ENCODE measurements at places on chromosomes 12 and 14. TPM values are rescaled to one million over a fixed set of nuclear protein-coding genes. Genes with fewer than 3 reads are reported as not detected.
A peak's percentile ranks its signal among the peaks of the same experiment; 100 is the strongest.

- no peak overlapping the region for H3K4me3 ChIP-seq
- H3K27me3 ChIP-seq, result no peaks in the 10 kb centered on the region
- H3K4me1 ChIP-seq, result peaks cover 2% of the 10 kb centered on the region
- no peak for DNase-seq
These were observed 129.0 kb upstream of the MED13L start for GRCh38 chr12:116406529-116406928.

GRCh38 chr14:75714991-75715390 is 53.9 kb downstream of the TTLL5 start:
- H3K4me1 ChIP-seq, result no peaks in the 10 kb centered on the region
- H3K27me3 ChIP-seq, result no peaks in the 10 kb centered on the region
- DNase-seq, result no peak
- H3K36me3 ChIP-seq, result peaks cover 5% of the 10 kb centered on the region

DNA sequence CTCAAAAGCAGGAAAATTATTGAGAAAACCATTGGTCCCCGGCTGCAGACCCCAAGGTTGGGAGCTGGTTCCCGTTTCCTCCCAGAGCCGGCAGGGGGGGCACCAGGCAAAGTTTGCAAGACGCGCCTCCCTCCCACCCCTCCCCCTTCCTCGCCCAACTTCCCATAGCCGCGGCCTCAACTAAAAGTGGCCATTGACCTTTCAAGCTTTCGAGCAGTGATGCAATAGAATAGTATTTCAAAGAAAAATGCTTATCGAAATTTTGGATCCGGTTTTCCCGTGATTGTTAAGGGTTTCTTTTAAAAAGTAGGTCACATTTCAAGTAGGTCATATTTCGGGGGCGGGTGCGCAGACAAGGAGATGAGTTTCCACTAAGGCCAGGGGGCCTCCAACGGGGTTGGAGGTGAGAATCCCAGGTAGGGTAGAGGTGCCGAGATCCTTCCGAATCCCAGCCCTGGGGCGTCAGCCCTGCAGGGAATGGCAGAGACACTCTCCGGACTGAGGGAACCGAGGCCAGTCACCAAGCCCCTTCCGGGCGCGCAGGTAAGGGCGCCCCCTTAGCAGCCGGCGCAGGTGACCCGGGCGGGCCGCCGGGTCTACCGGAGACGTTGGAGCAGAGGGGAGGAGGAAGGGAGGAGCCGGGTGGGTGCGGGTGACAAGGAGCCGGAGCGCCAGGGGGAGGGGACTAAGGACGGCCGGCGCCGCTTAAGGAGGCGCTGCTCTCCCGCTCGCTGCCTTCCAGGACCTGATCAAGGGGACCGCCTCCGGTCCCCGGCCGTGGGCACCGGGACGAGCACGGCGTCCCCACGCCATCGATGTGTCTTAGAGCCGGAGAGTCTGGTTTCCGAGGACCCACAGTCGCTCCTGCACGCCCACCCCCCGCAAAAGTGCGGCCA is 2.6 kb upstream of the SOCS2 start:
- peaks cover 11% of the 10 kb centered on the region for H3K27me3 ChIP-seq
- H3K36me3 ChIP-seq, result peaks cover 25% of the 10 kb centered on the region
- peak overlapping the region; percentile 81 for H3K4me3 ChIP-seq
- DNase-seq, result peak; percentile 86

DNA sequence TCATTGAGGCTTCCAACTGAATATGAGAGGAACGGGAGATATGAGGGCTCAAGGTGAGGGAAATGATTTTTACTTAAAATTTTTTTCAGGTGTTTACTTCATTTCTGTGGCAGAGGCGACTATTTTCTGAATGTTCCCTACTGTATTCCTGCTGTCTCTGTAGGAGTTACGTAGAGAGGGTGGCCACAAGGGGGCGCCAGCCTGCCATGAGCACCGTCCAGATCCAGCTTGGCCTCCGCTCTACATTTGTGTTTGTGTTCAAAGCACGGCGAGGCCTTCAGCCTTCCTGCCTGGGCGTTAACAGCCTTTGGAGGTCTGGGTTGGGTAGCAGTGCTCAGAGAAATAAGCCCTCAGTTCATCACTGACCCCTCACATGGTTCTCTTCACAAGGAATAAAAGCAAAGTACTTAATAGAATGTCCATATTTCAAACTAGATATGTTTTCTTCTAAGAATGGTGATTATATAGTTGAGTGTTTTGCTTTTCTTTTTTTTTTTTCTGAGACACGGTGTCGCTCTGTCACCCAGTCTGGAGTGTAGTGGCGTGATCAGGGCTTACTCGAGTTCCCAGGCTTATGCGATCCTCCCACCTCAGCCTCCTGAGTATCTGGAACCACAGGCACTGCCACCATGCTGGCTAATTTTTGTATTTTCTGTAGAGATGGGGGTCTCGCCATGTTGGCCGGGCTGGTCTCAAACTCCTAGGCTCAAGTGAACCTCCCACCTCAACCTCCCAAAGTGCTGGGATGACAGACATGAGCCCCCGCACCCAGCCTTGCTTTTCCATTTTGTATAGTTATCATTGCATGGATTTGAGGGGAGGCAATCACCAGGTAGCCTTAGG is 22.3 kb downstream of the CKB start:
- H3K4me3 ChIP-seq, result no peak overlapping the region
- peak overlapping the region; percentile 57 for H3K27ac ChIP-seq
- no peaks in the 10 kb centered on the region for H3K27me3 ChIP-seq

GRCh38 chr12:116821291-116821690 is 60.0 kb downstream of the HRK start:
- no peaks in the 10 kb centered on the region for H3K27me3 ChIP-seq
- no peak overlapping the region for H3K4me3 ChIP-seq
- DNase-seq, result no peak
- no peak overlapping the region for H3K27ac ChIP-seq

DNA sequence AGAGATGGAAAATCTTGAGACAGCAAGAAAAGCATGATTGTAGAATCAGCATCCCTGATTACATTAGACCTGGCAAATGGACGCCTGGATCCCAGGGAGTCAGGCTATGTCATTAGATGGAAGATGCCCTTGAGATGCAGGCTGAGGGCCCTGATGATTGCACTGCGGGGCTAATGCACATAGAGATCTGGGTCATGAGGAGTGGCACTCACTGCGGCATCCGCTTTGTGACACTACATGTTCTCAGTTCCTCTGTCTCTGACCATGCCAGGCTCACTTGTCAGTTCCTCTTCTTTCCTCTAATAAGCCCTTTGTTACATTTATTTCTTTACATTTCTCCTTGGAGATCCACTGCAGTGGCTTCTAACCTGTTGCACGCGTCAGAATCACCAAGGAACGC is 70.1 kb upstream of the GPATCH2L start:
- no peak overlapping the region for H3K4me3 ChIP-seq
- no peaks in the 10 kb centered on the region for H3K36me3 ChIP-seq
- H3K27ac ChIP-seq, result no peak overlapping the region
- no peaks in the 10 kb centered on the region for H3K27me3 ChIP-seq

GRCh38 chr14:66109426-66109825 is 376.7 kb upstream of the CCDC196 start:
- H3K27ac ChIP-seq, result no peak overlapping the region
- no peak overlapping the region for H3K4me3 ChIP-seq
- H3K27me3 ChIP-seq, result peaks cover 1% of the 10 kb centered on the region
- H3K36me3 ChIP-seq, result no peaks in the 10 kb centered on the region

DNA sequence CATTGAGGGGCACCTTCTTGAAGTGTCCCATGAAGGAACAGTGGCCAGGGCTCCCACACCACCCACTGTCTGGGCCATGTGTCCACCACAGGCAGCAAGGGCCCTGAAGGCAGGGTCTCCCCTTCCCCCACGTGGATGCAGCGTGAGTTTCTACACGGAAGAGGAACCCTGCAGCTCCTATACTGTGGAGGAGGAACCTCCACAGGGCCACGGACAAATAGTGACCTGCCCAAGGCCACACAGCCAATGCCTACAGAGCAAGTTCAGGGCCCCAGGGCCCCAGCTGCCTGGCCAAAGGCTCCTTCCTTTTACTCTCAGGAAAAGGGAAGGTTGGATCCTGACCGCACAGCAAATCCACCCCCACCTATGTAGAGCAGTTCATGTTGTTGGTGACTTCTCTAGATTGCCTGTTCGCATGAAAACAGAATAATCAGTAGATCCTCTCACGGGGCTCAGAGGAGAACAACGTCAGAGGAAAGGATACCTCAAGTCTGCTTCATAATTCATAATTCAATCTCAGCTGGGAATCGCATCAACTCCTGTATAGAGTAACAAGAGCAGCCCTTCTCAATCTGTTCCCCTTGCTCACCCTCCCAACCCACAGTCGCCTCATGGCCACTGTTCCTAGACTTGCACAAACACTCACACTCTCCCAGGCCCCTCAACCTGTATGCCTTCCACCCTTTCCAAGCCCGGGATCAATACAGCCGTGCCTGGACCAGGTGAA is 11.1 kb upstream of the KRT73 start:
- DNase-seq, result no peak
- H3K27ac ChIP-seq, result no peak overlapping the region
- H3K36me3 ChIP-seq, result no peaks in the 10 kb centered on the region

DNA sequence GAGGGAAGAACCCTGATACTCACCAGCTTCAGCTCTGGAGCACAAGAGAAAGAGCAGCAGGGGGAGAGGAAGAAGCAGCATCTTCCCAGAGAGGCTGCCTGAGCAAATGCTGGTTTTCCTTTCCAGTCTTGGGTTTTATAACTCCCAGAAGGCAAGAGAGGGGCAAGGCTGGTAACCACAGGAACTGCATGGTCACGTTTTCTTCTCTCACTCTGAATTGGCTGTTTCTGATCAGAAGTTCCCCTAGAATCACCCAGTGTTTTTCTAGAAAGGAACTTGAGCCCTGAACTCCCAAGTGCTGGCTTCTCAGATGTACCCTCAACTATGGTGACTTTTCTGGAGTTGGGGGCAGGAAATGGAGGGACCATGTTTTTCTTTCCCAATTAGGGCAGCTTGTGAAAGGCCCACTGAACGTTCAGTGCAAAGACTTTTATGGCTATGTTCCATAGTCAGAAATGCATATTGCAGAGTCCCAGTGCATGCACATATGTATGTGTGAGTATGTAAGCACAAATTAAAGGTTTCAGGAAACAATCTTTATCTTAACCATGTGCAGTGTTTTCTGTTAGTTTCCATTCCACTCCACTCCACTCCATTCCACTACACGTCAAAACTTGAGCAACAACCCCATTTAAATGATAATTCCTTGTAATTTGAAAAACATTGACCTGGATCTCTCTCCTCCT is at the start of gene CMA1:
CMA1 (minus strand) TSS at position 111 of the 686 bp plus-strand sequence; CDS start at position 81, 30 bp downstream.
- H3K27me3 ChIP-seq, result peaks cover 15% of the 10 kb centered on the region
- no peak for DNase-seq
- no peaks in the 10 kb centered on the region for H3K36me3 ChIP-seq
- peaks cover 14% of the 10 kb centered on the region for H3K4me1 ChIP-seq

- H3K4me3 ChIP-seq, result no peak overlapping the region
- H3K4me1 ChIP-seq, result no peaks in the 10 kb centered on the region
- no peaks in the 10 kb centered on the region for H3K27me3 ChIP-seq
- H3K36me3 ChIP-seq, result no peaks in the 10 kb centered on the region
- no peak overlapping the region for H3K27ac ChIP-seq
These were observed 452.4 kb downstream of the KCNH5 start for GRCh38 chr14:62592877-62593276.

DNA sequence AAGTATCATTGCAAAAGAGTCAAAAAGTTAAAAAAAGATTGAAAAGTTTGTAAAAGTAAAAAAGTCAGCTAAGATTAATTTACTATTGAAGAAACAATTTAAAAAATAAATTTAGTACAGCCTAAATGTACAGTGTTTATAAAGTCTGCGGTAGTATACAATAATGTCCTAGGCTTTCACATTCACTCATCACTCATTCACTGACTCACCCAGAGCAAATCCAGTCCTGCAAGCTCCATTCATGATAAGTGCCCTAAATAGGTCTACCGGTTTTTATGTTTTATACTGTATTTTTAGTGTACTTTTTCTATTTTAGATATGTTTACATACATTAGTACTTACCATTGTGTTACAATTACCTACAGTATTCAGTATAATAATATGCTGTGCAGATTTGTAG is 43.9 kb upstream of the ABCC9 start:
- H3K27me3 ChIP-seq, result peaks cover 14% of the 10 kb centered on the region
- no peak overlapping the region for H3K27ac ChIP-seq
- H3K4me3 ChIP-seq, result no peak overlapping the region

GRCh38 chr14:32134448-32135097 is 57.5 kb downstream of the ARHGAP5 start:
- peaks cover 40% of the 10 kb centered on the region for H3K36me3 ChIP-seq
- H3K4me3 ChIP-seq, result no peak overlapping the region
- H3K4me1 ChIP-seq, result no peaks in the 10 kb centered on the region

DNA sequence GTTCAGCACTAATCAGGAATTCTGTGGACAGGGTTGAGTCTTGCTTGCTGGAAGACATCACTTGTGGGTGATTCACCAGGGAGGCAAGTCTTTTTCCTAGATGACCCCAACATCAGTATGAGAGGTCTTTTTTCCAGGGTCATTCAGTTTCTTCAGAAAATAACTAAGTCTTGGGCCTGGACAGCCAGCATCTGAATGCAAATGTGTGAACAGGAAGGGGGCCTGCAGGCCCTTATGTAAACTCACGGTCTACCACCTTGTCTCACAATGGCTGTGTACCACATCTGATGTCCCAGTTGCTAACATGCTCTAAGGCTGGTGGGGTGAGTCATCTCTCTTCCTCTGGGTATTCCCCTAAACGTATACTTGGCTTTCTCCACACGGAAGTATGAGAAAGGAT is 79.2 kb downstream of the HECTD4 start:
- peaks cover 8% of the 10 kb centered on the region for H3K4me1 ChIP-seq
- peak; percentile 78 for DNase-seq
- H3K27me3 ChIP-seq, result no peaks in the 10 kb centered on the region

DNA sequence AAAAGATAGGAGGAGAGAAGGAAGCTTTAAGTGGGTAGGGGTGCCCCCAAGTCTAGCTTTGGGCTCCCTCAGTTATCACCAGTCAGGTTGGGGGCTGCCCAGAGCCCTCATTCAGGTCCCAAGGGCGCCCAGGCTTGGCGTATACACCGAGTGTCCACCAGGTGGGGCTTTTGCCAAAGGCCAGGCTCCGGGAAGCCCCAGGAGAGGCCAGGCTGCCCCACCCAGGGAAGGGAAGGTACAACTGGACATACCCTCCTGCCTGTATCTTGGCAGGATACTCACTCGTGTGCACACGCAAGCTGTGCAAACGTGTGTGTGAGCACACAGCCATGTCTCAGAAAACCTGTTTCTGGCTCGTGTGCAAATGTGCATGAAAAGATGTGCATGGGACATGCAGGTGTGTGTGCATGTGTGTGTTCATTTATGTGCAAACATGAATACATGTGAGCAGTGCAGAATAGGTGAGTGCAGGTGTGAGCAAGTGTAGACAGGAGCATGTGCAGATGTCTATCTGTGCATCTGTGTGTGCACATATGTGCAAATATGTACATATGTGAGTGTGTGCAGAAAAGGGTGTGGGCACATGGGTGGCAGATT is 103.9 kb upstream of the MYL2 start:
- DNase-seq, result peak; percentile 65
- H3K4me1 ChIP-seq, result peaks cover 3% of the 10 kb centered on the region
- no peak overlapping the region for H3K27ac ChIP-seq
- no peak overlapping the region for H3K4me3 ChIP-seq

The IL22 gene
- total RNA-seq, result not detected

The IRAK3 gene
- total RNA-seq, result 0.31 TPM

The PIWIL1 gene
- total RNA-seq, result not detected

The C1QL4 gene
- not detected for total RNA-seq

The EPYC gene
- not detected for total RNA-seq

The MFAP5 gene
- total RNA-seq, result not detected

The C14orf132 gene
- 1.6 TPM for total RNA-seq

The PROX2 gene
- 0.65 TPM for total RNA-seq

The TAS2R8 gene
- not detected for total RNA-seq

The SLC8A3 gene
- total RNA-seq, result 0.54 TPM

All from activated CD8-positive, alpha-beta T cell treated with anti-CD3 and anti-CD28 coated beads for 36 hours (primary cell).